Activated B cell treated with CpG ODN at 0.5 μM for 24 hours (primary cell): ENCODE measurements at places on chromosomes 3 and 15. TPM values are rescaled to one million over a fixed set of nuclear protein-coding genes. Genes with fewer than 3 reads are reported as not detected.

DNA sequence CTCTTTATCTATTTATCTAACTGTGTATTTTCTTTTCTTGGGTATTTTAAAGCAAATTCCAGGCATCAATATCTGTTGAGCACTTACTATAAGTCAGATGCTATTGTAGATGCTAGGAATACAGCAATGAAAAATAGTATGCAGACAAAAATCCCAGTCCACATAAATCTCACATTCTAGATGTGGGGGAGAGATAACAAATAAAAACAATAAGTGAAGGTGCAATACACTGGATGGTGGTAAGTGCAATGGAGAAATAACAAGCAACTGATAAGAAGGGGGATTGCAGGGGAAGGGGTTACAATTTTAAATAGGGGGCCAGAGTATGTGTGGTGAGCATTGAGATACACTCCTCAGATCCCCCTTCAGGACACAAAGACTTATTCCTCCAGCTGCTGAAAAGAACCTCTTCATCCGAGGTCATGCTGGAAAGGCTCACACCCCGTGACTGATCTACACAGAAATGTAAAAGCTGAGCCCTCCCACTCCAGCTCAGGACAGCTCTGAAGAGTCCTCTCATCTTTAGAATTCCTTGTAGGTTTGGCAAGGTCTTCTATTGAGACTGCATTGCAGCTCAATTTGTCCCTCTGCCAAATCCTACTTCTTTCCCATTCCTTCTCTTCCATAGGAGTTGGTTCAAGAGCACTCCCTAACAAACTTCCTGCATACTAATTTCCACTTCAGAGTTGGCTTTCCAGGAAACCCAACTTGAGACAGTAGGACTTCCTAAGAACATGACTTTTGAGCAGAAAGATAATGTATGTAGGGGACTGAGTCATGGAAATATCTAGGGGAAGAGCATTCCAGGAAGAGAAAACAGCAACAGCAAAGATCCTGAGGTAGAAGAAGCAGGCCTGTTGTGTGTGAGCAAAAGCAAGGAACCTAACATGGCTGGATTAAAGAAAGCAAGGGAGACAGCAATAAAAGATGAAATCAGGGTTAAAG, 8.1 kb upstream of the SCG3 start:
- H3K27me3 ChIP-seq, result peaks cover 9% of the 10 kb centered on the region
- no peak overlapping the region for H3K4me3 ChIP-seq
- DNase-seq, result no peak
- peaks cover 2% of the 10 kb centered on the region for H3K4me1 ChIP-seq

DNA sequence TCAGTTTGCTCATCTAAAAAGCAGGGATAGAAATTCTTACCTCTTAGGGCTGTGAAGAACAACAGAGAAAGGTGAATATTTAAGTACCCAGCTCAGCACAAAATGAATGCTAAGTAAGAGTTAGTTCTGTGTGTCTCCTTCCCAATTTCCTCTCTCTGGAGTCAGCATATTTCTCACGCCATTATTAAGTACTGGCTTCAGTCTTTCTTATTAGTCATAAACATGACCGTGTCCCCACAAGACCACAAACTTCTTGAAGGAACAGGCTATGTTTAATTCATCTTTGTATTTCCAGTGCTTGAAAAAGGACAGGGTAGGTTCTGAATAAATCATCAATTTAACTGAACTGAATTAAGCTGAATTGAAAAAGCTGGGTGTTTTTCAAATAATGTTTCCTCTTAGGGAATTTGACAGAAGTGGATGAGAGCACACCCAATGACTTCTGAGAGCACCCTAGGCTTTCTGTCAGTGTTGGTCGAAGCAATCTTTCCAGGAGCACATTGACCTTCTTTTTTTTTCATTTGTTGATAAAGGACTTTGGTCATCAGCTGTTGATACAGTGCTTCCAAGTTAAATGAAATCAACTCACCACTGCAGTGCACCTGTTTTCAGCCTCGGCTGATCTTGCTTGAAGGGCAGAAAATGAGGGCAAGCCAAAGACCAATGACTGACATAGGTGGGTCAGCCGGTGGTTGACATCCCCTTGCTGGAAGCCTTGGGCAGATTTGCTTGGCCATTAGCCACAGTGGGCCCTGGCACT, 324.6 kb downstream of the MFSD1 start:
- no peak overlapping the region for H3K27ac ChIP-seq
- H3K4me3 ChIP-seq, result no peak overlapping the region
- no peaks in the 10 kb centered on the region for H3K4me1 ChIP-seq
- no peaks in the 10 kb centered on the region for H3K36me3 ChIP-seq

GRCh38 chr3:104763007-104763406, 603.7 kb upstream of the ALCAM start:
- no peaks in the 10 kb centered on the region for H3K36me3 ChIP-seq
- no peaks in the 10 kb centered on the region for H3K4me1 ChIP-seq
- H3K27ac ChIP-seq, result no peak overlapping the region
- no peaks in the 10 kb centered on the region for H3K27me3 ChIP-seq
- no peak overlapping the region for H3K4me3 ChIP-seq

DNA sequence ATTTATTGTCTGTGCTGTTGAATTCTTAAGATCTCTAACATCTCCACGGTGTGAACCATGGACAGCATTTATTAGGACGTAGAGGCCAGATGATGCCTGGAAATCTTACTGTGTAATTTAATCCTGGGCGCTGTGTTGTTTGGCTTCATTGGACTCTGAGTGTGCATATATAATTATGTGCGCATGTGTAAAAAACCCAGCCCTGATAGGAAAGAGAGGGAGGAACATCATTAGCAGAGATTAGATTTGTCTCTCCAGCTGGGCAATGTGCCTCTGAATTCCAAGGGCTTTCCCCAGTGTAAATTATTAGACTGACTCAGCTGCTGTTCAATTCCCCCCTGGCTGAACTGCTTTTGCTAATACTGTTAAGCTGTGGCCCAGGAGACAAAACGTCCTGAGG, 39.6 kb downstream of the MAP3K13 start:
- H3K4me3 ChIP-seq, result no peak overlapping the region
- no peak for DNase-seq
- H3K27ac ChIP-seq, result no peak overlapping the region
- H3K27me3 ChIP-seq, result no peaks in the 10 kb centered on the region

DNA sequence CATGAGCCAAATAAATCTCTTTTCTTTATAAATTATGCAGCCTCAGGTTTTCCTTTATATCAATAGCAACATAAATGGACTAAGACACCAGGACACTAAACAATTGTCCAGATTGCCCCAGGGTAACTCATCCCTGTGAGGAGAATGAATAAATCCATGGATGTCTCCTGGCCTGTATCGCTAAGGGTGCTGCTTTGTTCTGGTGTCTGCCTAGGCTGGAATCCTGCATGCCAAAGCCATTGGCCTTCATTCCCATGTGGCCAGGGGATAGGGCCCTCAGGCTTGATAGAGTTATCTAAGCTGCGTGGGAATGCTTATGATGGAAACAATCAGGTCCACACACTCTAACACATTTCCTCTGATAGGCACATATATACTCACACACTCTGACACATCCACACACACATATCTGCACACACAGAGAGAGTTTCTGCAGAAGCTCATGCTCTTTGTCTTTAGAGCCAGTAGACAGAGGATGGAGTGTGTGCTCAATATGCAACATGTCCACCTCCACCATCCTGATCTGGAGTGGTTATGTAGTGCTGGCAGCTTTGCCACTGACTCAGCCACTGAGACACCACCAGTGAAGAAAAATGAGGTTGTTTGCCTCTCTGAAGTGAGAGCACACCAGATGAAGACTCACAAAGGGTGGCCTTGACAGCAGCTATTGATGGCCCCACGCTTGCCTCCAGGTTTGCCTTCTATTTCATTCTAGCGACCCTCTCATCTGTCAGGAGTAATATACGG, 24.0 kb upstream of the DGKG start:
- no peak for DNase-seq
- peaks cover 21% of the 10 kb centered on the region for H3K4me1 ChIP-seq
- no peaks in the 10 kb centered on the region for H3K27me3 ChIP-seq
- no peaks in the 10 kb centered on the region for H3K36me3 ChIP-seq

The HPS3 gene
- total RNA-seq, result 30.1 and 30.5 TPM in 2 replicates

GRCh38 chr3:7062714-7063113, 201.8 kb downstream of the GRM7 start:
- no peaks in the 10 kb centered on the region for H3K4me1 ChIP-seq
- no peak for DNase-seq
- H3K27ac ChIP-seq, result no peak overlapping the region
- no peak overlapping the region for H3K4me3 ChIP-seq

The ATP13A5 gene
- not detected in 2 replicates for total RNA-seq

GRCh38 chr3:86653661-86654205, 337.2 kb downstream of the VGLL3 start:
- H3K27ac ChIP-seq, result no peak overlapping the region
- no peaks in the 10 kb centered on the region for H3K36me3 ChIP-seq
- H3K4me1 ChIP-seq, result no peaks in the 10 kb centered on the region
- no peak for DNase-seq

The PLIN1 gene
- total RNA-seq, result 0.27 and 0.71 TPM in 2 replicates

The DAZL gene
- total RNA-seq, result not detected in 2 replicates

- peak overlapping the region; percentile 59 for H3K27ac ChIP-seq
- no peak overlapping the region for H3K4me3 ChIP-seq
- peaks cover 10% of the 10 kb centered on the region for H3K4me1 ChIP-seq
- DNase-seq, result no peak
Measured at GRCh38 chr3:69108811-69109210, 13.6 kb downstream of the LMOD3 start.

- H3K4me3 ChIP-seq, result no peak overlapping the region
- DNase-seq, result no peak
- H3K27me3 ChIP-seq, result no peaks in the 10 kb centered on the region
Measured at GRCh38 chr15:100393008-100393407, 51.2 kb upstream of the ADAMTS17 start.

The PROS1 gene
- total RNA-seq, result not detected in 2 replicates

The LMAN1L gene
- 1.0 and 2.2 TPM in 2 replicates for total RNA-seq

DNA sequence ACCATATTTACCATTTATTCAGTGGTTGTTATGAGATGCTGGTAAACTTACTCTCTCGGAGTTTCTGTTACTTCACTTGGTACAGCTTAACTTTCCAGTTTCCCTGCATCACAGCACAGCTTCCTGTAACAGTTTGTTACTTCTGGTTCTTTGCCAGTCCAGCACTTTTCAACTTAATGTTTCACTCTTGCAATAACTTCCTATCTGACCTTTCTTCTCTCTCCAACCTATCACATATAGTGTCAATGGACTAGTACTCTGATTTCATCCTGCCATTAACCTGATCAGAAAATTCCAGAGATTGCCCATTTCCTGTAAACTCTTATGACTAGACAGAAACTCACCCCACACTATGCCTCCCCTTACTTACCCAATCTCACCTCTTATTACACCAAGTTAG, 3.9 kb upstream of the ATP11B start:
- no peak overlapping the region for H3K27ac ChIP-seq
- peaks cover 9% of the 10 kb centered on the region for H3K4me1 ChIP-seq
- no peaks in the 10 kb centered on the region for H3K27me3 ChIP-seq
- H3K4me3 ChIP-seq, result no peak overlapping the region
- H3K36me3 ChIP-seq, result peaks cover 8% of the 10 kb centered on the region

DNA sequence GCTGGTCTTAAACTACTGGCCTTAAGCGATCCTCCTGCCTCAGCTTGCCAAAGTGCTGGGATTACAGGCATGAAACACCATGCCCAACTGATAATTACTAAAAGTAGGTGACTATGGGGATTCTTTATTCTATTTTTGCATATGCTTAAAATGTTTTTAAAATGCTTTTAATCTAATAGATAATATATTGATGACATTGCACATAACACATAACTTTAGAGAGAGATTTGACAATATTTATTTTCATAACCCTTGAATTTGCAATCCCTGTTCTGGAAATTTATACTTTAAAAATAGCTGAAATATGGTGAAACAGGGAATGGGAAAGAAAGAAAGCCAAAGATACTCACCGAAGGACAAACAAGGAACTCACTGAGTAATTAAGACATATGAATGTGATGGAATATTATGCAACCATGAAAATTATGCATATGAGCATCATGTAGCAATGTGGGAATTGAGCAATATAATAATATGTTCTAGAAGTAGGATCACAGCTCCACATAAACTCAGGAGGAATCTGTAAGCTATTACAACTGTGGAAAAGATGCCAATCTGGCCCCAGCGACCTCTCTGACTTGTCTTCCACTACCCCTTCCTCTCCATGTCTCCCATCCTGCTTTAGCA, 2.0 kb downstream of the LRRC31 start:
- DNase-seq, result no peak
- no peaks in the 10 kb centered on the region for H3K27me3 ChIP-seq

- no peaks in the 10 kb centered on the region for H3K27me3 ChIP-seq
- H3K4me3 ChIP-seq, result no peak overlapping the region
- no peak for DNase-seq
- H3K27ac ChIP-seq, result no peak overlapping the region
Measured at GRCh38 chr3:69941439-69942176, 57.9 kb upstream of the SAMMSON start.

DNA sequence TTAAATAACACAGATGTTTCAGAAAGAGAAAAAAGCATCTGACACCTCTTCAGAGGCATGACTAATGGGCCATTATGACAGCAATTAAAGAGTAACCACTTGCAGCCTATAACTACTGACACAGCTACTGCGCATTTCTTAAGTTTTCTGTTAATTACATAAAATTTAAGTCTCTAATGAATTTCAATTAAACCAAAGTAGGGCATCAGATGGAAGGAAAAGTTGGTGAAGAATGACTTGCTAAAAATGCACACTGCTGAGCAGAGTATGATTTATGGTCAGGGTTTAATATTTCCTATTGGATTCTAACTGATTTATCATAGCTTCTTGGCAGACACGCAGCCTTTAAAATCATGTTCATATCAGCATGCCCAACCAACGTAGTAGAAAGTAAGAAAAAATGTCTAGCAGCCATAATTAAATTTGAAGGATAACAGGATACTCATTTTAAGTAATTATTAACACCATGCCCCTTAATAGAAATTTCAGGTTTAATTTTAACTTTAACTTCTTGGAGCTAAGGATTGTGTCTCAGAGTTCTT, 140.0 kb downstream of the CBLB start:
- no peak overlapping the region for H3K4me3 ChIP-seq
- DNase-seq, result no peak
- no peak overlapping the region for H3K27ac ChIP-seq
- peaks cover 28% of the 10 kb centered on the region for H3K36me3 ChIP-seq

DNA sequence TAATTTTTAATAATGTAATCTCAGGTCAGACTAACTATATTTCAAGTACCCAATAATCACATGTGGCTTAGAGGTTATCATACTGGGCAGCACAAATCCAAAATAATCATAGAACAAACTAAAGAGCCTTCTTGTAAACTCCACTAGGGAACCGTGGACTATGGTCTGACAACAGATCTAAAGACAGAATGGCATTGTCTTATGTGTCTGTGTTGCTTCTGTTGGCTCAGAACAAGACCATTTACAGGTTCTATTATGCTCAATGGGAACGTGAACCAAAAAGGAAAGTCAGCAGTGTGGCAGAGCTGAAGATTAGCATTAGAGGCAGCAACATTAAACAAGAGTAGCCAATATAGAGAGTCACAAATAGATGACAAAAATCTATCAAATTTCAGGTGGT, 74.9 kb downstream of the ETFA start:
- no peak overlapping the region for H3K27ac ChIP-seq
- H3K4me1 ChIP-seq, result no peaks in the 10 kb centered on the region
- H3K36me3 ChIP-seq, result peaks cover 9% of the 10 kb centered on the region
- H3K4me3 ChIP-seq, result no peak overlapping the region
- no peak for DNase-seq
- H3K27me3 ChIP-seq, result no peaks in the 10 kb centered on the region

- H3K4me1 ChIP-seq, result peaks cover 7% of the 10 kb centered on the region
- H3K27ac ChIP-seq, result no peak overlapping the region
- H3K36me3 ChIP-seq, result no peaks in the 10 kb centered on the region
- DNase-seq, result no peak
- H3K4me3 ChIP-seq, result no peak overlapping the region
- H3K27me3 ChIP-seq, result peaks cover 55% of the 10 kb centered on the region
Measured at GRCh38 chr3:128435058-128435457, 31.6 kb downstream of the DNAJB8 start.

The HGD gene
- total RNA-seq, result 0.78 and 1.0 TPM in 2 replicates
